OCI-LY7 (cell line): ENCODE measurements at places on chromosomes 3 and 15.

- DNase-seq, result no peak
These were observed 142.2 kb downstream of the MEGF11 start for GRCh38 chr15:66111363-66111762.

GRCh38 chr15:35206060-35206675, 121.1 kb upstream of the NANOGP8 start:
- peak; percentile 7 for DNase-seq

DNA sequence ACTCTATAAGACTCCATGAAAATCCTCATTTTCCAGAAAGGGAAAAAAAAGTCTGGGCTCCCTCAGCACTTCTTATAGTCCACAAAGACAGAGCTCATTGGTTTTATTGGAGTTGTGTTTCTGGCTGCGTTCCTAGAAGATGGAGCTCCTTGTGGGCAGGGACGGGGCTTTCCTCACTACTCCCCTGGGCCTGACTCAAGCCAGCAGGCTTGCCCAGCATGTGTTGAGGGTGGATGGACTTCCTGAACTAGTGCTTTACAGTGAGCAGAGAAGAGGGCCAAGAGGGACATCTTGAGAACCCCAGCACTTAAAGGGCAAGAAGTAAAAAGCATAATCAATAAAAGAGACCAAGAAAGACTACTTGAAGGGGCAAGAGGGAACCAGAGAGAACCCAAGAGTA, 43.2 kb upstream of the EPHB1 start:
- DNase-seq, result no peak

DNA sequence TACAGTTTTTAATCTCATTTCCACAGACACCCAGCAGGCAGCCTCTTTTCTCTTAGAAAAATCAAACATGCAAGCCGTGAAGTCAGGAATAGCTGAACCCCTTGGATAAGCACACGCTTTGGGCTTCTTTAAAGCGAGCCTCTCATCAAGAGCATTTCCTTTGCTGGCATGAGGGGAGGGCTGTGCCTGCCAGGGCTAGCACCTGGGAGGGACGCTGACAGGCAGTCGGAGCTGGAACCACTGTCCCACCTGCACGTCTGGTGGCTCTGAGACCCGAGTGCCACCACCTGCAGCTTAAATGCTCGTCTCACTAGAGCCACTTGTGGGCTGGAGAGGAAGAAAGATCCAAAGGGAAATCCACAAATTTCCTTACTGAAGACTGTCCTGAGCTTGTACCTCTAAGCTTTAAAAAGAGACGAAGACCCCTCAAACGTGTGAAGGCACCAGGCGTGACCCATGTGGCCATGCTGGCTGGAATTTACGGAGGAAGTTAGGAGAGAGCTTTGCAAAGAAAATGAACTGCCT, 9.4 kb downstream of the MAP6D1 start:
- peak; percentile 66 for DNase-seq
